ENCODE measurements at places on chromosomes 12 and 14.

- DNase-seq: no peak
These were observed 58.1 kb upstream of the TUNAR start for GRCh38 chr14:95818581-95818980.

GRCh38 chr12:107590814-107591375 lies 94.7 kb upstream of the PWP1 start:
- no peak for DNase-seq

- peak; percentile 24 for DNase-seq
These were observed 361.8 kb downstream of the C12orf50 start for GRCh38 chr12:87667378-87667777.

GRCh38 chr14:29584992-29585391 lies 342.7 kb downstream of the PRKD1 start:
- DNase-seq: peak; percentile 70

GRCh38 chr12:95054206-95054605 lies 19.2 kb downstream of the NR2C1 start:
- DNase-seq: no peak

GRCh38 chr12:50637870-50638481 lies 125.9 kb upstream of the ATF1 start:
- no peak for DNase-seq

DNA sequence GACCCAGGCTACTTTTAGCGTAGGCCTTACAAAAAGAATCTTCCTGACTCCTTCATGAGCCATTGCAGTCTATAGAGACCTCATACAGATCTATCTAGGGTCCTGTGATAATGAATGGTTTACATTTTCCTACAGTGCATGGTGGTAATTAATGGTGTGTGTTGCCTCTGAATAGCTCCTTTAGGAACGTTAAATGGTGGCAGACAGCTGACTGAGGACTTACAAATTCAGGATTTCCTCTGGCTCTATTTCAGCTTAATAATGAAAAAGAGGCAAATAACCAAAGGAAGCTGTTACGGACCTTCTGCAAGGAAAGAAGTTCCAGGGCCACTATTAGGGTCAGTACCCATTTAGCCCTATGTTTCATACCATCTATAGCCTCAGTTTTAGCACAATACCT lies 5.1 kb downstream of the IKBIP start:
- DNase-seq: no peak

GRCh38 chr14:50410071-50410470 lies 13.4 kb upstream of the CDKL1 start:
- DNase-seq: no peak

DNA sequence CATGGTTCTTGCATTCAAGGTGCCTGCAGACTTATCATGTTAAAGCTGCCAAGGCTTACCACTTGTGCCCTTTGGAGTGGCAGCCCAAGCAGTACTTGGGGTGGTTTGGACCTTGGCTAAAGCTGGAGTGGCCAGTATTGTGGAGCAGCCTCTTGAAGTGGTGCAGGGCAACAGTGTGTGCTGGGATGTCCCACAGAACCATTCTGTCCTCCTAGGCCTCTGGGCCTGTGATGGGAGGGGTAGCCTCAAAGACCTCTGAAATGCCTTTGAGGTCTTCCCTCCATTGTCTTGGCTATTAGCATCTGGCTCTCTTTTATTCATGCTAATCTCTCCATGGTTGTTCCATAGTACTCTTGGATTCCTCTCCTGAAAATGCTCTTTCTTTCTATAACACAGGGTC lies 78.2 kb upstream of the SLC24A4 start:
- no peak for DNase-seq

GRCh38 chr14:57530571-57530970 lies 36.9 kb upstream of the CCDC198 start:
- no peak for DNase-seq

- peak; percentile 87 for DNase-seq
These were observed 25.6 kb upstream of the KRAS start for GRCh38 chr12:25276199-25276937.

DNA sequence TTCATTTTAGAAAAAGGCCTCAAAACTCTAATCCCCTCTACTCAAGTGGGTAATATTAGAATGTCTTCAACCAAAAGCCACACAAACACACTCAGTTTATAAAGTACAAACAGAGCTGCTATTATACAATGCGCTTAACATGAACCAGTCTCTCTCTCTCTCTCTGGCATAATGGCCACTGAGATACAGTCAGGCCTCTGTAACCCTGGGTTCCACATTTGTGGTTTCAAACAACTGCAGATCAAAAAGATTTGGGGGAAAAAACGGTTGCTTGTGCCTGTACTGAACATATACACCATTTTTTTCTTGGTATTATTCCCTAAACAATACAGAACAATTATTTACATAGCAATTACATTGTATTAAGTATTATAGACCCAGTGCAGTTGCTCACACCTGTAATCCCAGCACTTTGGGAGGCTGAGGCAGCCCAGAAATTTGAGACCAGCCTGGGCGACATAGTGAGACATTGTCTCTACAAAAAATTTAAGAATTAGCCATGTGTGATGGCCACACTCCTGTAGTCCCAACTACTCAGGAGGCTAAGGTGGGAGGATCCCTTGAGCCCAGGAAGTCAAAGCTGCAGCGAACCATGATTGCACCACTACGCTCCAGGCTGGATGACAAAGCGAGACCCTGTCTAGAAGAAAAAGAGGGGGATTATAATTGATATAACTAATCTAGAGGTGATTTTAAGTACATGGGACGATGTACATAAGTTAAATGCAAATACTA lies 5.6 kb downstream of the SLC11A2 start:
- no peak for DNase-seq

- DNase-seq: no peak
These were observed 67.6 kb downstream of the GTF2A1 start for GRCh38 chr14:81153187-81153586.

- peak; percentile 8 for DNase-seq
These were observed 4.4 kb downstream of the KRT86 start for GRCh38 chr12:52278575-52279421.

- DNase-seq: no peak
These were observed 26.6 kb downstream of the RESF1 start for GRCh38 chr12:31985832-31986231.

DNA sequence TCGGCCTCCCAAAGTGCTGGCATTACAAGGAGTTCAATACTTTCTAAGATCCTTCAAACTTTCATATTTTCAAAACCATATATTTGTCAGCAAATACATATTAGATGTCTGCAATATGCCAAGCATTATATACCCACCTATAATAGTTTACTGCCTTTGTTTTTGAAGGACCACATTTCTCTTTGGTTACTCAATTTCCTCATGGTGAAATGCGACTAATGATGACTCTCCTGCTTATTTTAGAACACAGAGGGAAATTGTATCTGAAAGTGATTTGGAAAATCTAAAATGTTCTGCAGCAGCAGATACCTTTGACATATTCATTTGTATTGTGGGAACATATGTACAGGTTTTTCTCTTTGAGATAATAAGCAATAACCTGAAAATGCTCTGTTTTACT lies 2.7 kb upstream of the CNTN1 start:
- DNase-seq: no peak

DNA sequence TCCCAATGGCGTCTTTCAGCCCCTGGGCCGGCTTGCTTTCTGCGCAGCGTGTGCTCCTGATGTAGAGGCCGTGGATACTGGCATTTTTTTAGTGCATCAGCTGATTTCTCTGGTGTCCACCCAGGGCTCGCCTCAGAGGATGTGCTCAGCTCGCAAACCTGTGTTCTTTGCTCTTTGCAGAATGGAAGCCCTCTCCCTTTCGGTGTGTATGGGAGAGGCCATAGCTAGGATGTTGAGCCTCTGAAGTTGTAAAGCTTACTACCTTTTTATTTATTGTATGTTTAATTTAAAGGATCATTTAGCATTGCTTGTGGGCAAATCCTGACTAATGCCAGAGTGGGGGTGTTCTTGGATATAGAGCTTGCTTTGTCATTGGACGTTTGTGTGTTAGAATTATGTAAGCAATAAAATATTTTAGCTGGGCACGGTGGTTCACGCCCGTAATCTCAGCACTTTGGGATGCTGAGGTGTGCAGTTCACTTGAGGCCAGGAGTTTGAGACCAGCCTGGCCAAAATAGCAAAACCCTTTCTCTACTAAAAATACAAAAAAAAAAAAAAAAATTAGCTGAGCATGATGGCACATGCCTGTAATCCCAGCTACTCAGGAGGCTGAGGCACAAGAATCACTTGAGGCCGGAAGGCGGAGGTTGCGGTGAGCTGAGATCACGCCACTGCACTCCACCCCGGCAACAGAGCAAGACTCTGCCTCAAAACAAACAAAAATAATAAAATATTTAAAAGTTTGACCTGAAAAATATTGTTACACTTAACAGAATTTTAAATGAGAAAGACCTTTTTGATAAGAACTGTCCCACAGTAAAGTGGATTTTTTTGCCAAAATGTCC lies 52.6 kb upstream of the MMP17 start:
- no peak for DNase-seq

DNA sequence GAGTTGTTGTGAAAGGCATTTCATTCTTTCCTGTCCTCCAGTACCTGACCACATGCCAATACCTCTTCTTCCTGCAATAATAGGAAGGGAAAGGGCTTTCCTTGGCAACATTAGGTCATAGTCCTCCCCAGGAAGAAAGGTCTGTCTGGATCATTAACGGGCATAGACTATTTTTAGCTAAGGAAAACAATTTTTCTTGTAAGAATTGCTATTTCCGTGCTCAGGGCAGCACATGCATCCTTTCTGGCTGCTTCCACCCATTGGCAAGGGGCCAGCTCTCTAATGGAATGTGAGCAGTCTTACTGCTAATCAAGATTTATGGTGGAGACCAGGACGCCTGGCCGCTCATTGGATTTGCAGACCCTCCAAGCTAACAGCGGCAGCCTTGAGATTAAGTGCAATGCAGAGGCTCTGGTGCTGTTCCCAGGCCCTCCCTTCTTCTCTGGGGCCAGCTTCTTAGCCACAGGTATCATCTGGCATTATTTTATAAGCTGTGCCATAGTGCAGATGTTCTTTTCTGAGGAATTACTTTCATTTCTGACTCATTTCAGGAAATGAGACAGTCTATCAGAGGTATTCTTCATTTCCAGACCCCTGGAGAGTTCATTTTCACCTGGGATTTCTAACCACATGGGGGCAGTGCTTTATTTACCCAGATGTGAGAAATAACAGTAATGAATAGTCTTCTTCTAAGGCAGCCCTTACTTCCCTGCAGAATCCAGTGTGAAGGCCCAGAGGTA lies 52.9 kb downstream of the ANO6 start:
- peak; percentile 63 for DNase-seq

GRCh38 chr14:103801459-103801858 lies 45.9 kb downstream of the PPP1R13B start:
- DNase-seq: peak; percentile 41

- no peak for DNase-seq
These were observed at the start of gene ENO2 for GRCh38 chr12:6914246-6914946. TSS of gene ENO2 (plus strand) at chr12:6914580. CDS start at chr12:6915833, 1,253 bp downstream.

DNA sequence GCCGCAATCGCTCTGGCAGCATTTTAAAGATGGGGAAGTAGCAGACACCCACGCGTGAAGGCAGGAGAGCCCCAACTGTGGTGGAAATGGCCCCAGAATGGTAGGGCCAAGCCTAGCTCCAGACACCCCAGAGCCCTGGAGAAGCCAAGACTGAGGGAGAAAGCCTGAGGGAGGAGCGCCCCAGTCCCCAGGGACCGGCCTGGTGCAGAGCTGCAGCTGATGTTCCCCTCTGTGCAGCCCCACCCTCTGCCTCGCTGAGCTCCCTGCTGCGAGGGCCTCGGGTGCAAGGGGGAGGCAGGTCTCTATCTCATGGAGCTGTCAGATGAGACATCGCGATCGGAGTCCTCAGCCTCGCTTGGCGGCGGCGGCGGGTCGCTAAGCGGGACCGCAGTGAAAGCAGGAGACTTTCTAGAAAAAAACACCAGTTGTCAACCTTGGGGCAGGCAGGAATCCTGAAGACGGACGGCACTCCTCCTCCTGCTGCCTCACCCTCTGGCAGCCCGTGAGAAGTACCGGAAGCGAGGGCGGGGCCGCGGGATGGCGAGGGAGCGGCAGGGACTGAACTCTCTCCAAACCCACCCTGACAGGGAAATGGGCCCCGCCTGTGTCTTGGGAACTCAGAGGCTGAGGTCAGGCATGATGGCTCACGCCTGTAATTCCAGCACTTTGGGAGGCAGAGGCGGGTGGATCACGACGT lies 6.0 kb downstream of the GAPDH start:
- no peak for DNase-seq

DNA sequence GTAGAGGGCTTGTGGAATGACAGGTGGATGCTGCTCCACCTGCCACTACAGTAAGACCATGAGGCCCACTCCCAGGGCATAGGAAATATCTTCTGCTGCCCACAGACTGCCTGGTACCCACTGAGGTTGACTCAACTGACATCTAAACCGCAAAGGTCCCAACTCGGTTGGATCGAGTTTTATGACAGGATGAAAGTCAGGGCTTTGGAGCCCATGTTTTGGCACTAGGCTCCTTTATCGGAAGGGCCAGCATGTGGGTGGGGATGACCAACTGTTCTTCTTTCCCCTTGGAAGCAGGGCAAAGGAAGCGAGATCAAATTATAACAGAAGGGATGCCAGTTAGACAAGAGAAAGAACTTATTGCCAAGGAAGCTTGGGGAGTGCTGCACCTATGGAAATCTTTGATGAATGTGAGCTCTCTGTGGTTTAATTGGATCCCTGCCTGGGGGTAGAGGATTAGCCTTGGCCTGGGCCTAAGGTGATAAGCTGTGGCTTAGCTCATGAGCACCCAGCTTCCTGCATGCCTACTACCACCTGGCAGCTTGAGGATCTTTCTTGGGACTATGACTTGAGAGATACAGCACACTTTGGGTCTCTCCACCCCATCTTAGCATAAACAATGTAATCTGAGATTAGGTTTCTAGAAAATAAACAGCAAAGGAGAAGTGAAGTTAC lies 121.8 kb downstream of the KCNA5 start:
- no peak for DNase-seq
